ENCODE measurements at places on chromosomes 13 and 19. TPM values are rescaled to one million over a fixed set of nuclear protein-coding genes. Genes with fewer than 3 reads are reported as not detected.
A peak's percentile ranks its signal among the peaks of the same experiment; 100 is the strongest.

- peak; percentile 22 for DNase-seq
Observed at GRCh38 chr19:55014714-55015113, 23.4 kb downstream of the GP6 start.

Gene KLK14
- not detected for total RNA-seq

DNA sequence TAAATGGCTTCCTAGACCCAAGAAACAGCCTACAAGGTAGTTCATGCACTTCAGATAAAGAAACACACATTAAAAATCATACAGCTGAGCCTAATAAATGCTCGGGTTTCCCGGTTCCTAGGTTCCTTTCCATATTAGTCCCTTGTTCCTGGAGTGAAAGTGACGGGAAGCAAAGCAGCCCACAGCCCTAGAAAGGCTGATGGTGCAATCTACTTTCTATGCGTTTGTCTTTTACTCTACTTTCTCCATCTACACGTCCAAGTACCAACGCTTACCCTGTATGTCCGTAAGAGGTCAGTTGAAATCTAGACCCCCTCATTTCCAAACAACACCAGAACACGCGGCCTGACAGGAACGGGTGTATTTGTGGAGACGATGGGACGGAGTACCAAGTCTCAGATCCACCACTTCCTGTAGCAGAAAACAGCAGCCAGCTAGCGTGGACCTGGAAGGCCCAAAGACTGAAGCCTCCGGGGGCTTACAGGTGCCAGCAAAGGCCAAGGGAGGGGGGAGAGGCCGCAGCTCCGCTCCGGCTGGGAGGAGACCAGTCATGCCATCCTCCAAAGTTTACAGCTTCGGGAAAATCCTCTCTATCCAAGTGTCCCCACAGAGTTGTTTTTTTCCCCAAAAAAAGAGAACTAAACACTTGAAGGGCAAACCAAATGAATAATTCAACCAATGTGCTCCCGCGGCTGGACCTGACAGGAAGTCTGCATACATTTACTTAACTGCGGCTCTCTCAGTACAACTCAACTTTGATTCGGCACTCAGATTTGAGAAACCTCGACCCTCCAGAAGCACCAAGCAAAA, 34.1 kb downstream of the STK24 start:
- DNase-seq = no peak

DNA sequence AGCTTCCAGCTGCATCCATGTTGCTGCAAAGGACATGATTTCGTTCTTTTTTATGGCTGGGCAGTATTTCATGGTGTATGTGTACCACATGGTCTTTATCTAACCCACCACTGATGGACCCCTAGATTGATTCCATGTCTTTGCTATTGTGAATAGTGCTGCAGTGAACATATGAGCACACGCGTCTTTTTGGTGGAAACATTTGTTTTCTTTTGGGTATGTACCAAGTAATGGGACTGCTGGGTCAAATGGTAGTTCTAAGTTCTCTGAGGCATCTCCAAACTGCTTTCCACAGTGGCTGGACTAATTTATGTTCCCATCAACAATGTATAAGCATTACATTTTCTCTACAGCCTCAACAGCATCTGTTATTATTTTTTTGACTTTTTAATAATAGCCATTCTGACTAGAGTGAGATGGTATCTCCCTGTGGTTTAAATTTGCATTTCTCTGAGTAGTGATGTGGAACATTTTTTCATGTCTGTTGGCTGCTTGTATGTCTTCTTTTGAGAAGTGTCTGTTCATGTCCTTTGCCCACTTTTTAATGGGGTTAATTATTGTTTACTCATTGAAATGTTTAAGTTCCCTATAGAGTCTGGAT, 6.8 kb upstream of the UBE2L5 start:
- DNase-seq = no peak

- no peak for DNase-seq
Observed at GRCh38 chr19:18672606-18673337, 10.7 kb upstream of the CRTC1 start.

DNA sequence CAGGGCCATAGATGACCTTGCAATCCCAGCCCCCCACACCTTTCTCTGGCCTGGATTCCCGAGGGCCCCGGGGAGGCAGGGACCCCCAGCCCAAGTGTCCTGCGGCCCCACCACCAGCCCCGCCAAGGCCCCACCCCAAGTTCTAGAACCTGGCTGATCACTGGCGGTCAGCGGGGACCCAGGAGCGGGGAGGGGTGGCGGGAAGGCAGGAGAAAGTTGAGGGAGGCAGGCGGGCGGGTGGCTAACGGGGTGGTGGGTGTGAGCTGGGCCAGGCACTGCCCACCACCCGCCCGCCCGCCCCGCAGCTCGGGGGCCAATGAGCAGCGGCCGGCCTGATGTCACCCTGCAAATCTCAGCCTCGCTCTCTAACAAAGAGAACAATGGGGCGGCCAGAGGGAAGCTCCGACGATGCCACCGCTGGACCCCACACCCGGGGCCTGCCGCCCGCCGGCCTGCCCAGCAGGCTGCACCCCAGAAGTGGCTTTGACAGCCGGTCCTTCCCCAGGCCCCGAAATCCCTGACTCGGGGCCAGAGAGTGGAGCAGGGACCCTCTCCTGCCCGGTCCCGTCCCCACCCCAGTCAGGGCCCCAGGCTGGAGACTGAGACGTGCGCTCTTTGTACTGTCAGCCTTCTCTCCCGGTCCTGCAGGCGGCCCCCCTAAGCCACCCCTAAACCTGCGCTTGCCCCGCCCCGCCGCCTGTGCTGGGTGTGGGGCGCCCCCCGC, 1.6 kb downstream of the MEX3D start:
- peak; percentile 78 for DNase-seq

- DNase-seq = peak; percentile 59
Observed at GRCh38 chr19:40090241-40091204, at the start of gene ZNF780A. Gene ZNF780A, minus strand, starts transcription at chr19:40090943. Its CDS starts 6,190 bp downstream, at chr19:40084753.

DNA sequence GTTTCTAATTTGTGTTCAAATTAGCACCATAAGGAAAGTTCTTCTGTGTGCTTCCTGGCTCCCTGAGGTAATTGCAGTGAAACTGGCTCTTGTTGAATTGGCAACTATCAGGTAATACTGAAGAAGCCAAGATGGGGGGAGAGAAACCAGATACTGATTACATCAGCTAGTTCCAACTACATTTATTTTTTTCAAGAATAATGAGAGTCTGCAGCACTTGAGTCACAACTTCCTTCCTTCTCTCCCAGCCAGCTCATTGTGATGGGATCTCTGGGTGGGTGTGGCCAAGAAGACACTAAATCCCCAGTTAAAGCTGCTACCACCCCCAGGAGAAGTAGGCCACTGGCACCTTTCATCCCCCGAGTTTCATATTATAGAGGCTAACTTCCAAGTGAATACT, 100.7 kb upstream of the RXFP2 start:
- DNase-seq = no peak

Gene N4BP2L1
- total RNA-seq = 44.1 TPM

GRCh38 chr13:28384789-28385188, 110.1 kb downstream of the FLT1 start:
- no peak for DNase-seq

- no peak for DNase-seq
Observed at GRCh38 chr19:13169769-13170168, 19.6 kb downstream of the IER2 start.

GRCh38 chr13:109867766-109868165, 81.4 kb upstream of the IRS2 start:
- no peak for DNase-seq

GRCh38 chr13:113151745-113152690, 6.4 kb upstream of the PROZ start:
- DNase-seq = peak; percentile 40

GRCh38 chr19:15093001-15093400, 11.0 kb downstream of the OR1I1 start:
- no peak for DNase-seq

GRCh38 chr19:40974633-40975037, 16.4 kb upstream of the CYP2B6 start:
- DNase-seq = peak; percentile 41

DNA sequence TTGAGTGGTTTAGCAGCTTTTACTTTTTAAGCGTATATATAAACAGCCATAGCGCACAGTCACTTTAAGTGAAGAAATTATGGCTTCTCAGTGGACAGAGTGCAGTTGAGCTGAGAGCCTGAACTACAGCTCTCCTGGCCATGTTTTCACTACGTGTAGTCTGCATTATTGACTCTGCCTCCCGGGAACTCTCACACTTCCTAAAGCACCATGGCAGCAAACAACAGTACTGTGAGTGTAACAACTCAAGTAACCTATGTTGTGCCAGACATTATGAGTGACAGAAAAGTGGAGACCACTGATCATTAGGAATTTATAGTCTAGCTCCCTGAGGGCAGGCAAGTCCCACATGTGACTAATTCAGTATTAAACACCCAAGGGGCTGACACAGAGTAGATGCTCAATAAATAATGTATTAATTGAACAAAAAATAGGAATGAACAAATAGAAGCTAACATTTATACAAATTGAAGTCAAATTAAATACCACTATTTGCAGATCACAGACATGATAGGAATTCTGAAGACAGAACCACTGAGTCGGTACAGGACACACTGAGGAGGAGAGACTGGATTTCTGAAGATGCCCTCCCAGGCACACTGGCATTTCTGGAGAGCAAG, 19.7 kb downstream of the EFNB2 start:
- DNase-seq = no peak

DNA sequence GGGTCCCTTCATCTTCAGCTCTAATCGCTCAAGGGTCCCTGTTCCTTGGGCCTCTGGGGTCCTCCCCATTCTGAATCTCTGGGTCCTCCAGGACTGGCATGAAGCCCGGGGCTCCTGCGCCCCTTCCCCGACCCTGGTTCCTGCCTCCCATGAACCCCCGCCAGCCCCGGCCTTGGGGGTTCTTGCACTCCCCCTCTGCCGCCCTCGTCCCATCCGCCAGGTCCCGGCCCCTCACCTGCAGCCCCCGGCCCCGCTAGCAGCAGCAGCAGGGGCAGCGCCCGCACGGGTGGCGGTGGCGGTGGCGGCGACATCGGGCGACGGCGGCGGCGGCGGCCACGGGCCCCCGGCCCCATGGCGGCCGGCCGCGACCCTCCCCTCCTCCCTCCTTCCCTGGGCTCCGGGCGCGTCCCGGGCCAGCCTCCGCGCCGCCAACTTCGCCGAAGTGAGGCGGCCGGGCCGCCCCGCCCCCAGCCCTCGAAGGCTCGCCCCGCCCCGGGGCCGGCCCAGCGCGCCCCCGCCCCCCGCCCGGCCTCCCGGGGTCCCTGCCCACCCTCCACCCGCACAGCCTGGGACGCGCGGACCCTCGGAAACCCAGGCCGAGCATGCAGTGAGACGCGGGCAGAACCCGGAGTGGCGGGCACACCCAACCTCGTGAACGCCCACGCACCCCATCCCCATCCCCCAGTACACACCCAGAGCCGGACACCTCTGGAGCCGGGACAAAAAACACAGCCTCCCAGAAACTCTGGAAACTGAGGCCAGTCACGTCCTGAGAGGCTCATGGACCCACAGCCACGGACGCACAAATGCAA, at the start of gene NOTCH3:
NOTCH3 (minus strand) TSS at position 443 of the 812 bp plus-strand sequence; CDS start at position 353, 90 bp downstream.
- DNase-seq = no peak

DNA sequence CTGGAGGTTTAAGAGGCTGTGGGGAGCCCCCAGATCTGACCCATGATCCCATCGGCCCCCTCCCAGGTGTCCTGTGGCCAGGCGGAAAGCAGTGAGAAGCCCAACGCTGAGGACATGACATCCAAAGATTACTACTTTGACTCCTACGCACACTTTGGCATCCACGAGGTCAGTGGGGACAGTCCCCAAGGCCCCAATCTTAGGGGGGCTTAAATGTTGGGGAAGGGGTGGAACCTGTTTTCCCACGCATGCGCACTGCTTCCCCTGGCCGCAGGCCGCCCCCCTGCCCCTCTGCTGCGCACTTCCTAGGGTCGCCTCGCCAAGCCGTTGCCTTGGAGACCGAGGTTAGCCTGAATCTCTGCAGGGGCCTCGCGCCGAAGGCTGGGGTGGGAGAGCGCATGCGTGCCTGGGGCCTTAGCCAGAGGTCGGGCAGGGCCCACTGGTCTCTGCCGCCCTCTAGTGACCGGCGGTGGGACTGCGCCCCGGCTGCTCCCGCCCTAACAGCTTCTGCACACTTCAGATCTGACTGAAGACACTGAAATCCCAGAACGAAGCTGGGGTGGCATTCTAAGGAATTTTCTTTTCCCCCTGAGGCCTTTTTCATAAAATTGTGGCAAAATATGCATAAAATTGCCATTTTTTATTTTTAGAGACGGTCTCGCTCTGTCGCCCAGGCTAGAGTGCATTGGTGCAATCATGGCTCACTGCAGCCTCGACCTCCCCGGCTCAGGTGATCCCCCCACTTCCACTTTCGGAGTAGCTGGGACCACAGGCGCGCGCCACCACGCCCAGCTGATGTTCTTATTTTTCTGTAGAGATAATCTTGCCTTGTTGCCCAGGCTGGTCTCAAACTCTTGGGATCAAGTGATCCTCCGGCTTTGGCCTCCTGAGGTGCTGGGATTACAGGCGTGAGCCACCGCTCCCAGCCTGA, 3.6 kb downstream of the PRMT1 start:
- DNase-seq = peak; percentile 90

DNA sequence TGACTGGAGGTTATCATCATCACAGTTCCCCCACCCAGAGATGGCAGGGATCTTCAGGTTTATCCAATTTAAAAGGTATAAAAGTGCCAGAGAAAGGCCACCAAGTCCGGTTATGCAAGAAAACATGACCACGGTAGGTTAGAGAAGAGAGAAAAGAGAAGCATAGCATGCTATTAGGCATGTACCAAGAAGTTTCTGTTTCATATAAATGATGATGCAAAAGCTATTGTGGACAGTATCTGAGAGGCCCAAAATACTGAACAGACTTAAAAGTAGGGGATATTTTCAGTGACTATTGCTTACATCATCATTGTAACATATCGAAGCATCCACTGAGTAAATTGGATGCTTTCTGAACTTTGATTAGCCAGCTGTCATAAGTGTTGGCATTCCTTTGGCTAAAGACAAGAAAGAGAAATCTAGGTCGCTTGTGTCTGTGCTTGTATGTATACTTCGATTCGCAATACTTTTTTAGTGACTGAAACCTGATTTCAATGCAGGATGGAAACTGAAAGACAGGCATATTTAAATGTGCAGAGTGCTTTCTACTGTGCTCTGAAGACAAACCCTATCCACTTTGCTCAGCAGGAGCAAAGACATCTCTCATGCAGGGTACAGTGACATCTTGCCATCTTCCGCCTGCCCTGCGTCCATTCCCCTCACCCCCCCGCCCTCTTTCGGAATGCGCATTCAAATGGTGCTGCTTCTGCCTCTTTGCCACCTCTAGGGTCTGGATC, 180.3 kb downstream of the SHISA2 start:
- no peak for DNase-seq

Gene ZNF470
- 8.8 TPM for total RNA-seq

GRCh38 chr19:39516270-39516669, 1.3 kb downstream of the SELENOV start:
- DNase-seq = no peak

Gene NLRP5
- total RNA-seq = 0.35 TPM

Gene OVOL3
- not detected for total RNA-seq

DNA sequence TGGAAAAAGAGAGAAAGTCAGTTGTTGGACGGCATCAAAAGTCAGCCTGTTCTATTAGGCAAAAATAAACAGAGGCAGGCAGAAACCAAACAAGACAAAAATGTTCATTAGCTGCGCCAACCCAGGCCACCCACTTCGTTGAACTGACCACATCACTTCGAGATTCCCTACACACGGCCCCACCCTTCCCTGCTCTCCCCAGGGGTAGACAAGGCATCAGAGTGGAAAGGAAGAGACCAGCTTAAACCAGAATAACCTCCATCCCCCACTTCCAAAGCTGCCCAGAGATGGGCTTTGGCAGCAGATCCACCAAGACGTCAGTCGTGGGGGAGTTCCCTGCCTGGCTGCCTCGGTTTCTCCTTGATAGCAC, 204.6 kb upstream of the TSHZ3 start:
- no peak for DNase-seq

- DNase-seq = no peak
Observed at GRCh38 chr19:52492201-52492993, 35.1 kb upstream of the ZNF808 start.

Gene MBD3L2
- not detected for total RNA-seq

- DNase-seq = peak; percentile 63
Observed at GRCh38 chr13:48126944-48127830, 32.3 kb upstream of the MED4 start.

Gene FAM216B
- total RNA-seq = 0.59 TPM

Gene SAMD4B
- 128 TPM for total RNA-seq
